ENCODE measurements at places on chromosomes 5 and 9.

- DNase-seq, result no peak
These were observed 23.2 kb downstream of the RETREG1 start for GRCh38 chr5:16593628-16594027.

DNA sequence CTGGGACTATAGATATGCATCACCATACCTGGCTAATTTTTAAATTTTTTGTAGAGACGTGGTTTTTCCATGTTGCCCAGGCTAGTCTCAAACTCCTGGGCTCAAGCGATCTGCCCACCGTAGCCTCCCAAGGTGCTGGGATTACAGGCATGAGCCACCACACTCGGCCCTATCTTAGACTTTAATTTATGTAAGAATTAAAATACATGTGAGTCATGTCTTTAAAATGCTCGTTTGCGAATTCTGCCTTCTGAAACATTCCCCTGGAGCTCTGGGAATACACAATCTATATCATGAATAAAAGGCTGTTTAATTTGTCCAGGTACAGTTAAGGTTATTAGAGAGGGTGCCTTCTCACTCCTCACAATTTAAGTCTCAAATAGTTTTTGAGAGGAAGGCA is 32.8 kb downstream of the RHOBTB3 start:
- DNase-seq, result no peak

DNA sequence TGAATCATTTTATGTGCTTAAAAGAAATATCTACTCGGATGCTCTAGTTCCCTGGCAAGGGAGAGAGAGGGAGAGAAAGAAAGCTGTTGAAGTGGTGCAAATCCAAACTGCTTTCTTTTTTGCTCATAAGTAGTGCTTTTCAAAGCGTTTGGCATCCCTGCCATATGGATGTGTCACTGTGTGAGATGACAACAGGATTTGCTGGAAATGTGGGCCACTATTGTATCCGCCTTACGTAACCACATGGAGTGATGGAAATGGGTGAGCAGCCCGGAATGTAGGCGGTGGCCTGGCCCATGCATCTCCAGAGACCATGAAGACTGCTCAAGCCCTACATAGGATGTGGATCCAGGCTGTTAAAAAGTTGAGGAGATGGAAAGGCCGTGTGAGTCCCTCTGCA is 30.8 kb downstream of the TJP2 start:
- no peak for DNase-seq

- no peak for DNase-seq
These were observed 145.4 kb downstream of the CDK5RAP2 start for GRCh38 chr9:120434532-120434931.

- no peak for DNase-seq
These were observed 58.2 kb upstream of the GGTA1 start for GRCh38 chr9:121557581-121558447.

DNA sequence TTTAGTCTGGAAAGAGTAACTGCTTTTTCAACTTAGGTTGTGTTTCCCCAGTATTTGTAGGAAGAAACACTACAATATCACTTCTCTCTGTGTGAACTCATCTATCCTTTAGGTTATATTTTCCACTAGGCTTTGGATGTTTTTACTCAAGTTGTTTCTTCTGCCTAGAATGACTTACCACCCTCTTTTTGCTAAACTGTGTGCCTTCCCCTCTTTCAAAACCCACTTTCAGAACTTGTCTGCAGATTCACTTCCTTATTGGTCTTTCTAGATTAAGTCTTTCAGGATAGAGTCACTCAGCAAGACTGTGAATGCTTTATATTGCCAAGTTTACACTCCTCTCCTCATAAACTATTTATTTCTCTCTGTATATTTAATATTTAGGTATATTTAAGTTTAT is 14.2 kb upstream of the CAST start:
- DNase-seq, result no peak

DNA sequence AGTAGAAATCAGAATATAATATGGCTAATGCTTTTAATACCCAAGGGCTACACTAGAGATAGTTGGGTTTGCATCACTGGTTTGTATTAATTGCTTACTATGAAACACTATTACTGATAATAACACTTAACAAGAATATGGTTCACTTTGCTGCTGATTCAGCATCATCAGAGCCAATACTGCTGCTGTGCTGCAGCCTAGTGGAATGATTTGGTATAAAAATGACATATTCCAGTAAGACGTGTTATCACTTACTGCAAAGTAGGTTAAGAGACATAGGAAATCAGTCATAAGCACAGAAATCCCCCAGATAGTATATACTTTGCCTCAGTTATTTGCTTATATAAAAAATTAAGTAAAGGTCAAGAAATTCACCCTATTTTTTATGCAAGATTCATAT is 2.8 kb downstream of the CDH10 start:
- no peak for DNase-seq

GRCh38 chr5:173829826-173830225 is 58.3 kb upstream of the CPEB4 start:
- DNase-seq, result no peak

- DNase-seq, result no peak
These were observed 52.4 kb downstream of the ANKH start for GRCh38 chr5:14818931-14819790.

- no peak for DNase-seq
These were observed 50.7 kb downstream of the CDKN2A start for GRCh38 chr9:21943464-21943863.

All from activated CD4-positive, CD25-positive, alpha-beta regulatory T cell treated with anti-CD3 and anti-CD28 coated beads, Interleukin-2, amount 50 U/mL, for 72 hours (primary cell).